Foreskin keratinocyte (primary cell): ENCODE measurements at places on chromosomes 6 and 20. TPM values are rescaled to one million over a fixed set of nuclear protein-coding genes. Genes with fewer than 3 reads are reported as not detected.

The TCF19 gene
- 29.8 and 38.4 TPM in 2 replicates for polyA plus RNA-seq

The SPATA2 gene
- 4.6 and 5.0 TPM in 2 replicates for polyA plus RNA-seq

The CST9L gene
- polyA plus RNA-seq, result not detected in 2 replicates

GRCh38 chr6:79440598-79440997 is 96.6 kb downstream of the LCA5 start:
- DNase-seq, result no peak

The HCRTR2 gene
- polyA plus RNA-seq, result not detected in 2 replicates

The PBOV1 gene
- not detected in 2 replicates for polyA plus RNA-seq
